ENCODE measurements at places on chromosomes 1 and 21.

GRCh38 chr1:161772397-161772796 is 6.3 kb downstream of the ATF6 start:
- DNase-seq = no peak

GRCh38 chr1:92037400-92037799 is 7.6 kb downstream of the EPHX4 start:
- DNase-seq = no peak

DNA sequence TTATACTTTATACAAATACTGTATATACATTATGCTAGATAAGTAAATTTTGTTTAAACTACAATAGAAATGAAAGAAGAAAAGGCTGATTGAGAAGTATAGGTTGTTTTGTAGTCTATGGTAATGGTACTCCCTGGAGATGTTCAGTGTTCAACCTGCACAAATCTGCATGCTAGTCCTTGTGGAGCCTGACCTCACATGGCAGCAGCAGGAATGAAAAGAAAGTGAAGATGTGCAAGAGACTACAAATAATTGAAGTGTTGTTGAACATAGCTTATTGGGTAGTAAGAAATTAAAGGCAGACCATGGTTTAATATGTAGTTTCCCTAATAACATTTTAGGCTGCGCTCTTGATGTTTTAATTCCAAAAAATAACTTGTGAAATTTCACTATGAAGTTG is 201.2 kb downstream of the TGFB2 start:
- no peak for DNase-seq

- DNase-seq = no peak
Measured at GRCh38 chr1:107357376-107357775, 216.5 kb downstream of the NTNG1 start.

- no peak for DNase-seq
Measured at GRCh38 chr1:12148160-12148957, 18.4 kb upstream of the TNFRSF1B start.

GRCh38 chr1:204288021-204288588 is 71.6 kb downstream of the PLEKHA6 start:
- DNase-seq = no peak

GRCh38 chr1:179079113-179079761 is 2.6 kb upstream of the TOR3A start:
- DNase-seq = peak; percentile 87

DNA sequence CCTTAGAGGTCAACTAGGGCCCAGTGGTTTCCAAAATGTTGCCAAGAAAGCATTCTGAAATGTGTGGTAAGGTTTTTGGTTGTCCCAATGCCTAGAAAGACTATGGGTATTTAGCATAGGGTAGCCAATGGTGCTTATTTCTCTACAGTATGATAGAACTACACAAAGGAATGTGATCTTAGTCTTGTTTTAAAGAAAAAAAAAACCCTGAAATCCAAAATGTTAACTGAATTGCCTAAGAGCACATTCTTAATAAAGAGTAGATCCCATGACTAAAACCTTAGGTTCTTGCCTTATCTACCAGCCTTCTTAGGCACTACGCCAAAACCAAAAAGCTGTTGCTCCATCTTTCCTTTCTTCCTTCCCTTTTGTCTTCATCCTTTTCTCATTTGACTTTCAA is 428.2 kb downstream of the MRPL39 start:
- DNase-seq = no peak

DNA sequence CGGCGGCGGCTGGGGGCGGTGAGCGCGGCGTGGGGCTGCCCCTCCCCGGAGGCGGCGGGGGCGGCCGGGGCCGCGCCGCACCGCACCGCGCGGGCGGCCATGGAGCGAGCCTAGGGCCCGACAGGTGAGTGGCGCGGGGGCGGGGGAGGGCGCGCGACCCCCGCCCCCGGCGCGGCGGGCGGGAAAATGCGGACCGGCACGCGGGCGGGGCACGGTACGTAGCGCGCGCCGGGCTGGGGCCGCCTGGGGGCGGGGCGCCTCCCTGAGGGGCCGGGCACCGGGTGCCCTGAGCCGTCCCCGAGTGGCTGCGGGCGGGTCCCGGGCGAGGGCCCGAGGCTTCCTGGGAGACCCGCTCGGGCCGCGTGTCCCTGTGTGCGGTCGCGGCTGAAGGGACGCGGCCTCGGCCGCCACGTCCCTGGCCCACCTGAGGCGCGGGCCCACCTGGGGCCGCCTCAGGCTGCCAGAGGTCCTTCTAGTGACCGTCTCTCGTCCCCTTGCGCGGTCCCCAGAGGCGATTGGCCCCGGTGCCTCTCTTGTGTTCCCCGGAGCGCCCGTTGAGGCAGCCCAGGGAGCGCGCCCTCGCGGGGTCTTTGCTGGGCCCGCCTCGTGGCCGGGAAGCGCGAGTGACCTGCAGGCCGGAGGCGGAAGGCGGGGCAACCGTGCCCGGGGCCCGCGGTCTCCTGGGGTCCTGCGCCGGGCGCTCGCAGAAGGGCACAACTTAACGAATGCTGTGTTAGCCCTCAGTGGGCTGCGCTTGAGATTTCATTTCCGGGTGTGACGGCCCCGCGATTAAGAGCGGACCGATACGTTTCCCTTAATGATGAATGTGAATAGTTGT is 500 bp downstream of the FAM20B start:
- DNase-seq = peak; percentile 82

GRCh38 chr21:29943885-29944284 is 4.1 kb upstream of the GRIK1 start:
- DNase-seq = peak; percentile 13

- peak; percentile 47 for DNase-seq
Measured at GRCh38 chr1:179169616-179170467, 59.6 kb downstream of the ABL2 start.

DNA sequence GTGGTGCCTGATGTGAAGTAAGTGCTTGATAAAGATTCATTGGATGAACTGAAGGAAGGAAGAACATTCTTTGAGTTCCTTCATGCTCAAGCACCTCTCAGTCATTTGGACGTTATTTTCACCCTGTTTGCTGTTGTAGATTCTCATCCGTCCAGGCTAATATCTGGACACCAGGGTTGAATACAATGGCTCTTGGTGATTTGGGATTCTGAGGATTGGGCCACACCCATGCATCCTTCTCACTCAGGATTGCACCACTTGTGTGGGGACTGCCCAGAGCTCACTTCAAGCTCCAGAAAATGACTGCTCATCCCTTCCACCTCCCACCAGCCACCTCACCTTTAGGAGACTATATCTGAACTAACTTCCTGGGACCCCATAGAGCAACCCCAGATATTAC is 117.1 kb upstream of the IPO9 start:
- DNase-seq = no peak

GRCh38 chr1:39901464-39901713 is 328 bp downstream of the MYCL start:
- peak; percentile 52 for DNase-seq

DNA sequence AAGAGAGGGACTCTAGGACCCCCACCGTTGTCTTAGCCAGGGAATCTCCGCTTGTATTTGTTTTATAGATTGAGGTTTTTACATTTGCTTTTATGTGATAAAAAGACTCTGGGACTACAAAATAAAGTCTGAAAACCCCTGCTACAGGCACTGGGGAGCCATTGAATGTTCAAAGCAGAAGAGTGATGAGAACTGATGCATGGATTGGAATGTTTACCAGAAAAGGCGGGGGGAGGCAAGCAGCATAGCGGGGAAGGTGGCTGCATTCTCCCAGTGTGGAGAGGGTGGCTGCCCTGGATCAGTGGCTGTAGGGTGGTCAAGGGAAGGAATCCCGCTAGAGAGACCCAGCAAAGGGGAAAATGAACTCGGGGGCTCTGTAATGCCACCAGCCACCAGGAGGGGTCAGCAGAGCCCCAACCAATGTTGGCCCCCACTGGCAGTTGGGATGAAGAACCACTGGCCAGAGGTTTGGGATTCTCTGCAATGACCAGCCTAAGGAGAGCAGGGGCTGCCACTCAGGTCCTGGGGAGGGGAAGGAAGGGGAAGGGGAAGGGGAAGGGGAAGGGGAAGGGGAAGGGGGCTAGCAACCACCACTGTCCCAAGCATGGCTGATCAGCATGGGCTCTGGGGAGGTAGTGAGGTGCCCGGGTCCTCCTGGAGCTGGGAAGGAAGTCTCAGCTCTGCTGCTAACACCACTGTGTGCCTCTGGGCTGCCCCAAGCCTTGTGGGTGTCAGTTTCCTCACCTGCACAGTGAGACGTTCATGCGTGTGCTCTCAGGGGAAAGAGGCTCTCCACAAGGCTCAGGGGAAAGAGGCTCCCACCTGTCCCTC is 19.2 kb upstream of the PEF1 start:
- DNase-seq = peak; percentile 19

- no peak for DNase-seq
Measured at GRCh38 chr1:83741770-83742169, 257.2 kb downstream of the TTLL7 start.

DNA sequence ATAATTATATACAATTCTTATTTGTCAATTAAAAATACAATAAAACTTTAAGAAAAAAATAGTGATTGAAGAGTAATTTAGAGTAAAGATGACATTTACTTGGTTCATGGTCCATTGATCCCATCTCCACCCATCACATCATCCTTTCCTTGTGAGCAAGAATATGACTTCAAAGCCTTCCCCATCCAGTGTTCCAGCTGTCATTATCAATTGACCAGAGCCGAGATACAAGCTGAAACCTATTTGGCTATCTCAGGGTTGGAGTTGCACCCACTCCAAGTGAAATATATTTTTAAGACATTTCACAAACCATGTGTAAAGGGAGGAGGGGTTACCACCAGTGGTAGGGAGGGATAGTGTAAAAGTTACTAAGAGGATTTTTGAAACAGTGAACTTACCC is 428.9 kb upstream of the C1orf87 start:
- DNase-seq = no peak

GRCh38 chr1:181189691-181190363 is 101.3 kb downstream of the IER5 start:
- peak; percentile 52 for DNase-seq

DNA sequence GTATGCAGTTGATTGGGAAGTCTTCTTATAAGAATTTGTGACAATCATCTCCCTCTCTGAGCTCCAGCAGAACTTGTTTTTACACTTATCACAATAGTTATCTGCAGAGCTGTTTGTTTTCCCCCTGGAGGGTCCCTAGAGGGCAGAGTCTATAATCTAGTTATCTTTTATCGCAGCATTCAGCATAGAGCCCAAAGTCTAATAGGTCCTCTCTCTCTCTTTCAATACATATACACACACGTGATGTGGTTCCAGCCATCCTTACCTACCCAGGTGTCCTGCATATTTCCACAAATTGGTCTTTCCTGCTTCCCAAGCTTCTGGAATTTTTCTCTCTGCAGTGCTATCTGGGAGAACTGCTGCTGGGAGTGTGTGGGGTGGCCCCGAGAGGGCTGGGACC is 229.6 kb upstream of the KIAA0040 start:
- no peak for DNase-seq

DNA sequence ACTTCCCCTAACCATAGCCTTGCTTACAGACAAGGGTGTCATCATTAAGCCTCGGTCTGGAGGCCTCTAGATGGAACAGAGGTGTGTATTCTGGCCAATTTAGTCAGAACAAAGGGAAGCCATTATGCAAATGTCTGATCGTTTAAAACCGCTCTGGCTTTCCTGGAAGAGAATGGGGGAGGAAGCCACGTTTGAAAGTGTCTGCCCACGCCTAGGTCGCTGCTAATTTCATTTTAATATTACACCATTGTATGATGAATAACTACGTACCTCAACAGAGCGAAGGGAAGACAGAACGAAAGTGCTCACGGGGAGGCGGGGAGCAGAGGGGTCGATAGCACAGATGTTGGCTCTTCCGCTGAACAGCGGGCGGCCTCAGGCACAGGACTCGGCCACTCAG is 41.1 kb upstream of the CSF3R start:
- DNase-seq = no peak

- DNase-seq = no peak
Measured at GRCh38 chr1:57214951-57215575, 208.8 kb downstream of the DAB1 start.

DNA sequence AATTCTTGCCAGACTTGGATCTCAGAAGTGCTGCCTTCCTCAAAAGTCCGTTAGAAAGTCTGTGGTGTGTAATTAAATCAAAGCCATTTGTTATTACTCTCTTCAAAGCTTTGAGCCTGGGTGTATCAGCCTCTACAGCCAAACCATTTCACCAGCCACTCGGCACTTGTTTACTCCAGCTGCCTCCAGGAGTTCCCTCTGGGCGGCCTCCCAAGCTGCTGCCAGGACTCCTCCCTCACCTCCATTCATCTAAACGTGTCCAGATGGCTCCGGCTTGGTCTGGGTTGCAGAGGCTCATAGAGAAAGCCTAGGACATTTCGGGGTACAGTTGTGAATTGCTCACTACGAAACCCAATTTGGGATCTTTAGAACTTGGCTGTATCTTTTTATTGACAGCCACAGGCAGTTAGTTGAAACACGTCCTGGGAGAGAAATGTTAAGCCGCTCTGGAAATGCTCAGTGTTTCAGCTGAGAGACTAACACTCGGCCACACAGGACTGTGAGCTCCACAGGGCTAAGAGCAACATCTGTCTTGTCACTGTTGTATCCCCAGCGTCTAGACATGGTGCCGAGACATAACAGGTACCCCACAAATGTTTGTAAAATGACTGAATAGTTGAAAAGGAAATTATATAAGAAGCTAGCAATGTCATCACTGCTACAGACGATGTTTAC is 116.9 kb upstream of the NGF start:
- no peak for DNase-seq

- no peak for DNase-seq
Measured at GRCh38 chr1:19067182-19067911, 110.9 kb upstream of the IFFO2 start.

DNA sequence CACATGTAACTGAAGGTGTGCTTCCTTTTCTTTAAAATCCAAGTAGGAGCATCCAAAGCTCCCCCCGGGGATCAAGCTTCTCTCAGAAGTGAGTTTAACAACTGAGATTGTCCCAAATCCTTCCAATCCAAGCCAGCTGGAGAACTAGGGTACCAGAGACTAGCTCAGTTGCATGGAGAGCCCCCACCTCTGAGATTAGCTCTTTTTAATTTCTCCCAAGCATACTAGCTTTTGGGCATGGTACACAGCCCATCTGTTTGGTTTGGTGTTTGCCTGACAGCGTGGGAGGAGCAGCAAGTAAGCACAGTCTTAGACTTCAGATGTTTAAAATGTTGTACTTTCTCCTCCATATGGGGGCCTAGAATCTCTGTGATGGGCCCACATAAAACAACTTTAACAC is 142.8 kb downstream of the ASTN1 start:
- DNase-seq = no peak
